Left forelimb (tissue), 1 donor: ENCODE measurements at places on chromosomes 1 and 21.

- DNase-seq = peak; percentile 96
These were observed at the start of gene FAAP20 for GRCh38 chr1:2194319-2194897. Gene FAAP20 (minus strand): TSS chr1:2194772. CDS start chr1:2194749, 23 bp downstream.

- no peak for DNase-seq
These were observed 86.2 kb downstream of the RIPK4 start for GRCh38 chr21:41680444-41681347.

DNA sequence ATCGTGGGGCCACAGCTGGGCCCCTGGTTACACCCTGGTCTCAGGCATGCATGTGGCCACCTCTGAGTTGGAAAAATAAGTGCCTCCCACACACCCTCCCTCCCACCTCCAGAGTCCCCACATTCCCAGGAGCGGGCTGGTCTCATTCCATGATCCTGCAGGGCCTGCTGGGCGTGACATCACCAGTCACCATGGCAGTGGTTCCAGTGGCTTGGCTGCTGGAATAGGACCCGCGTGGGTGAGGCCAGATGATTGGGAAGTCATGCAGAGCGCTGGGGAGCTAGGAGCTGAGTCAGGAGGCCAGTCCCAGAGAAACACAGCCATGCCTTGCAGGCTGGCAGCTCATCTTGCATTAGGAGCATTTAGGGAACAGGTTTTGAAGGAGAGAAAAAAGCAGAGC is 125.4 kb upstream of the TMEM51 start:
- no peak for DNase-seq

DNA sequence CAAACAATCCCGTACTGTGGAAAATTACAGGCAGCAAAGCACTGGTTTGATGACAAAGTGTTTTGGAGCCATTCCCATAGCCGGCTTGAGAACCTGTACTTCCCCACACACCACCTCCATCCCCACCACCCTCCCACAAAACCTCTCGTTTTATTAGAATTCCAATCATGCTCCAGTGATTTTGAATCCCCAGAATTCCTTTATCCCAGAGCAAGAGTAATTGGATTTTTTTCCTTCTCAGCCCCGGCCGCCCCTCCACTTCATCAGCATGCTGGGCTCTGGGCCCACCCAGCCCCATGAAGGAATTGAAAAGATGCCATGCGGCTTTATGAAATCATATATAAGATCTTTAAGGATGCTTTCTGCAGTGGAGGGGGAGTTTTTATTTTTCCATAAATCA is 136.6 kb downstream of the OMA1 start:
- no peak for DNase-seq

- DNase-seq = peak; percentile 64
These were observed 1.0 kb downstream of the FTCD start for GRCh38 chr21:46154155-46154954.

DNA sequence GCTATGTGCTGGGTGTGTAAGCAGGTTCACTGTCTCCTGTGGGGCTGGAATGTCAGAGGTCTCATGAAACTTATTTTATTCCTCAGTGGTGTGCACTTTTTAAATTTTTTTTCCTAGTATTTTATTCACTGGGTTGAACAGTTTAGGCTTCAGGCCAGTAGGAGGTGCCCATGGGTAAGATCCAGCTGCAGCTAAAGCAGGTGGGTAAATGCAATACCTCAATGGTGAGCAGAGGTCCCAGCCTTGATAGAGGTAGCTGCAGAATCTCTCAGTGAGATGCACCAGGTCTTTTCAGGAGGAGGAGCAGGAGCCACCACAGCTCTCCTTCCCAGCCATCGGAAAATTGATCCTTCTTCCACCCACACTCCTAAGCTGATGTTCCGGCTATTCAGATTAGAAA is 12.6 kb upstream of the OR6N2 start:
- no peak for DNase-seq

- no peak for DNase-seq
These were observed 18.3 kb downstream of the SPATA21 start for GRCh38 chr1:16418823-16419425.

- no peak for DNase-seq
These were observed 193.4 kb downstream of the APP start for GRCh38 chr21:25977068-25977611.

DNA sequence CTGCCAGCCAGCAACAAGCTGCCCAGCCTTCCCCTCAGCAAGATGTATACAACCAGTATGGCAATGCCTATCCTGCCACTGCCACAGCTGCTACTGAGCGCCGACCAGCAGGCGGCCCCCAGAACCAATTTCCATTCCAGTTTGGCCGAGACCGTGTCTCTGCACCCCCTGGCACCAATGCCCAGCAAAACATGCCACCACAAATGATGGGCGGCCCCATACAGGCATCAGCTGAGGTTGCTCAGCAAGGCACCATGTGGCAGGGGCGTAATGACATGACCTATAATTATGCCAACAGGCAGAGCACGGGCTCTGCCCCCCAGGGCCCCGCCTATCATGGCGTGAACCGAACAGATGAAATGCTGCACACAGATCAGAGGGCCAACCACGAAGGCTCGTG is 13.3 kb upstream of the PIGV start:
- no peak for DNase-seq

DNA sequence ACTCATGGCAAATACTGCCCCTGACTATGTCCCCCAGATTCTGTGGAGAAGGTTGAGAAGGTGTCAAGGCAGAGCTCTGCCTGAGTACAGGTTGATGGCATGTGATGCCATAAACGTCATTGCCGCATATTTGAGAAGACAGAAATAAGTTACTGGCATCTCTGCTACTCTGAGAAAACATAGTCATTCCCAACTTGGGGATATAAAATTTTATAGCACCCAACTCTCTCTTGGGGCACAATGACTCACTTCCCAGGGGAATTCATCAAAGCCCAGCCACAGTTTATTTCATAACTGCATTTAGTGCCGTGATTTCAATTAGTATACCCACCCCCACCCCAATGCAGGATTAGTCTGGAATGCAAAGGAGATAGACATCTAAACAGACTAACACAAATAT is 101.9 kb upstream of the TNR start:
- DNase-seq = no peak

- no peak for DNase-seq
These were observed 20.6 kb downstream of the MEF2D start for GRCh38 chr1:156480016-156480370.

GRCh38 chr1:71667216-71667615 is 586.4 kb upstream of the ZRANB2 start:
- no peak for DNase-seq

DNA sequence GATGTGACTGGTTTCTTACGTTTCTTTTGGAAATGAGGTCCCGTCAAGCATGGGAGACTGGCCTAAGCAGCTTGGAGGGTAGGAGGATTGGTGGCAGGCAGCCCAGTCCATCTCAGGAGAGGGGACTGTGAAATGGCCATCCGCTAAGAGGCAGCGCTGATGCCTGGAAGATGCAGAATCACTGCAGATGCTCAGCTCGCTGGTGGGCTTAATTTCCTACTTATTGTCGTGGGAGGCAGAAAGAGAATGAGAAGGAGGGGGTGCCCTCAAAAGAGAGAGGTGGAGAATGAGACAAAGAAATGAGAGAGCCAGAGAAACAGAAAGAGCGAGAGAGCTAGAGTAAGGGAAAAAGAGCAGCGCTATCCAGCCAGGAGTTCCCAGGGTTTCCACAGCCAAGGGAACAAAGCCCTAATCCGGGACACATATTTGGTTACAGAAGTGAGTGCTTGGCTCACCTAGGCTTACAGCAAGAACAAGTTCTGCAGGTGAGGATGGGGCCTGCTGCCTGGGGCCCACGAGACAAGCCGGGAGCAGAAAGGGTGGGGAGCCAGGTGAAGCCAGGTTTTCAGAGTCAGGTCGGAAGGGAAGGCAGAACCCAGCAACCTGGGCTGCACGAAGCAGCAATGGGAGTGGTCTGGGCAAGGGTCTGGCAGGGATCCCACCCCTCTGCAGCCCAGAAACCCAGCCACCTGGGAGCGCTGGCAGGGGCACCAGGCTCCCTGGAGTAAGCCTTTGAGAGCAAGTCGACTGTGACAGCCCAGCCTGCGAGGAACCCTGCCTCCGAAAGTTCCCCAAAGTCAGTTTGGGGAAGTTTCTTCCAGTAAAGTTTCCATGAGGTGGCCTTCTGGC is 5.8 kb downstream of the ECE1 start:
- DNase-seq = no peak

DNA sequence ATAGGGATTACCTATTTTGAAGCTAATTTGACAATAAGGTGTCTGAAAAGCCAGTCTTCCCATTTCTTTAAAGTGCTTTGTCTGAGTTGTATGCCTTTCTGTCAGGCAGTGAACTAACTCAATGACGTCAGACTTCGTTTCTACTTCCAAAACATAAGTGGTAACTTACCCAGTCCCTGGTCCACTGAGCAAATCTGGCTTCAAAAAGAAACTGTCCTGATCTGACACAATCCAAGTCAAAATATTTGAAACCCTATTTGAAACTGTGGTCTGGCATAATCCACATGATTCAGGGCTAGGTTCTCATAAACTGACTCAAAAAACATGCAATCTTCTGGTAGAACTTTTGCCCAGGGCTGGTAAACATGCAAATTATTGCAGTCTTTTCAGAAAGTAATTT is 34.0 kb downstream of the DIRAS3 start:
- no peak for DNase-seq

GRCh38 chr1:55544826-55545225 is 329.7 kb upstream of the USP24 start:
- DNase-seq = no peak

- no peak for DNase-seq
These were observed 54.6 kb upstream of the ACTRT2 start for GRCh38 chr1:2966449-2967328.

DNA sequence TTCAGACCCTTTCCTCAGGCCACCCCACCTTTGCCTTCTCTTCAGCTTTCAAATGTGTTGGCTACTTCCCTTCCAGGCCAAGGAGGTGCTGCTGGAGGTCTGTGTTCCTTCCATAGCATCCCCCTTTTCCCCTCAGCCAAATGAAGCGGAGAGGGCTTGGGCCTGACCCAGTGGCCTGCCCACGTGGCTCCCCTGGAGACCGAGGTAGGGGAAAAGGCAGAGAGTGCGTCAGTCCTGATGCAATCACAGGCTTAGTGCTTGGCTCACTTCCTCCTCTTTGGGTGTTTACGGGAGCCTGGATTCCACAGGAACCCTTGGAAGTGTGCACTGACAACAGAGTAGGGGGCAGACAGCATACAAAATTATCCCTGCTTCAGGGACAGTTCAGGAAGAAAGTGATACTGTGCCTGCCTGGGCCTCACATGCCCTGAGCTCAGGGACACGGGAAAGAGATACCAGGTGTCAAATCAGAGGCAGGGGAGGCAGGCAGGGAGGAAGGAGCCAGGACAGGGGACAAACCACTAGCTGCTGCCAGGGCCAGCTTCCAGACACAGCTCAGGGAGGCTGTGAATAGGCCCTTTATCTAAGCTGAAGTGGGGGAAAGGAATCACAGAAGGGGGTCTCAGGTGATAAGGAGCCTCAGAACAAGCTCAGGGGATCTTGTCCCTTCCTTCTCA is 16.6 kb upstream of the PTP4A2 start:
- peak; percentile 78 for DNase-seq

DNA sequence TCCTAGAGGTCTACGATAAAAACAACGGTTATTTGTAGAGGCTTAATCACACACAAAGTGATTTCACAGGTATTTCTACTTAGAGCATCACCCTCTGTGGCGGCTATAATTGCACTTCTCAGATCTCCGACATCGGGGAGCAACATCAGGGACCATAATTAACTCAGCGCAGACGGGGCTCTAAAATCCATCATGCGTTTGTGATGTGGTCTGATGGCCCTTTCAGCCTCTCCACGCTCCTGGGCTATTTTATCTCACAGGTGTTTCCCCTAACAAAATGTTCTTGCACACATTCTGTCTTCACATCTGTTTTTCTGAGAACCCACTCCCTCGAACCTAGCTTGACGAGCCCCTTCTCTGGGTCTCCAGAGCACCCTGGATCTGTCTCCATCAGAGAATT is 146.3 kb upstream of the DUSP10 start:
- no peak for DNase-seq

DNA sequence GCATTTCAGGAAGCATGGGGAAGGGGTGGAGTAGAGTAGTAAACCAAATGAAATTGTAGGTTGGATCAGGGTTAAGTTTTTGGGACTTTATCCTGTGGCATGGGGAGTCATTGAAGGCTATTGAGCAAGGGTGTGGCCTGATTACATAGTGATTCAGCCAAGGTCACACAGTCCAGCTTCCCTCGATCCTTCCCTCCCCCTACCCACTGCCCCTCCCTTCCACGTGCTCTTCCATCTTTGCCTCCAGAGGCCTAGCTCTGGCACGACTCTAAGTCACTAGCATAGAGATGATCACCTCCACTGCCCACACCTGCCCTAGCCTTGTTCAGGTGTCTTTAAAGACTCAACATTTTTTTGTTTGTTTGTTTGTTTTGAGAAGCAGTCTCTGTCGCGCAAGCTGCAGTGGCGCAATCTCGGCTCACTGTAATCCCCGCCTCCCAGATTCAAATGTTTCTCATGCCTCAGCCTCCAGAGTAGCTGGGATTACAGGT is 37.2 kb upstream of the SLC9A1 start:
- no peak for DNase-seq

- DNase-seq = no peak
These were observed 117.7 kb downstream of the PDE4B start for GRCh38 chr1:65910432-65910831.

DNA sequence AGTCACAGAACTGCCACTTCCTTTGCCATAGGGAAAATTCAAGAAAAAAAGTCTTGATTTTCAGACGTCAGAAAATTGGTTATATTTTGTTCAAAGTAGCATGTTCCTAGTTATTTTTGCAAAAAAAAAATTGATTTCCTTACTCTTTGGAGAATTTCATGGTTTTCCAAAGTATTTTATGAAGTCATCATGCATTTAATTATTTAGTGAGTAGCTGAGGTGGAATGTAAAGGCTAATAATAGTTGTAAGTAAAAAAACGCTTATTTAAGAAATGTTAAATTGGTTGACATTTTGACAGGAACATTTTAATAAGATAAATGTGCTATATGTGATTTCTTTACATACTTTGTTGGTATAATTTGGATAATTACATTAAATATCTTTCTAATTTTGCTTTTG is 20.8 kb downstream of the TSEN15 start:
- no peak for DNase-seq

- DNase-seq = no peak
These were observed 1.5 kb upstream of the GJB3 start for GRCh38 chr1:34779526-34779925.

DNA sequence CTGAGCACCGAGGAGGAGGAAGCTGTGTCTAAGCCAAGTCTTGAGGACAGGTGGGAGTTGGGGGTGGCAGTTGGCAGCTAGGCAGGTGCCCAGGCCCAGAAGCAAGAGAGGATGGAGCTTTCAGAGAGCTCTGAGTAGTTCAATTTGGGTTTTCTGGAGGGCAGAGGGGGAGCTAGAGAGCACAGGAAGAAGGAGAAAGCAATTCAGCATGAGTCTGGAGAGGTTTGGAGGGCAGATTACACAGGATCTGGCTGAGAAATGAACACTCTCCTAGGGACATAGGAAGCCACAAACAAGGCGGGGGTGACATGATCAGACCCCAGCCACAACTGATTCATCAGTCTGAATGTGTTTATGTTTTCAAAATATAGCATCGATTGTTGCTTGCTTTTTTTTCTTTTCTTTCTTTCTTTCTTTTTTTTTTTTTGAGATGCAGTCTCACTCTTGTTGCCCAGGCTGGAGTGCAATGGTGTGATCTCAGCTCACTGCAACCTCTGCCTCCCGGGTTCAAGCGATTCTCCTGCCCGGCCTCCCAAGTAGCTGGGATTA is 23.8 kb downstream of the PTPRF start:
- DNase-seq = no peak
